NCI-H1105 treated with DMSO at 0.1 percent for 48 hours (cell line): ENCODE measurements at places on chromosomes 13 and 19.

GRCh38 chr13:84296401-84296800 lies 414.1 kb upstream of the SLITRK1 start:
- DNase-seq: no peak

GRCh38 chr13:73702419-73703071 lies 431.7 kb downstream of the KLF12 start:
- no peak for DNase-seq

GRCh38 chr13:31424130-31424729 lies 224.5 kb downstream of the B3GLCT start:
- DNase-seq: peak; percentile 52

DNA sequence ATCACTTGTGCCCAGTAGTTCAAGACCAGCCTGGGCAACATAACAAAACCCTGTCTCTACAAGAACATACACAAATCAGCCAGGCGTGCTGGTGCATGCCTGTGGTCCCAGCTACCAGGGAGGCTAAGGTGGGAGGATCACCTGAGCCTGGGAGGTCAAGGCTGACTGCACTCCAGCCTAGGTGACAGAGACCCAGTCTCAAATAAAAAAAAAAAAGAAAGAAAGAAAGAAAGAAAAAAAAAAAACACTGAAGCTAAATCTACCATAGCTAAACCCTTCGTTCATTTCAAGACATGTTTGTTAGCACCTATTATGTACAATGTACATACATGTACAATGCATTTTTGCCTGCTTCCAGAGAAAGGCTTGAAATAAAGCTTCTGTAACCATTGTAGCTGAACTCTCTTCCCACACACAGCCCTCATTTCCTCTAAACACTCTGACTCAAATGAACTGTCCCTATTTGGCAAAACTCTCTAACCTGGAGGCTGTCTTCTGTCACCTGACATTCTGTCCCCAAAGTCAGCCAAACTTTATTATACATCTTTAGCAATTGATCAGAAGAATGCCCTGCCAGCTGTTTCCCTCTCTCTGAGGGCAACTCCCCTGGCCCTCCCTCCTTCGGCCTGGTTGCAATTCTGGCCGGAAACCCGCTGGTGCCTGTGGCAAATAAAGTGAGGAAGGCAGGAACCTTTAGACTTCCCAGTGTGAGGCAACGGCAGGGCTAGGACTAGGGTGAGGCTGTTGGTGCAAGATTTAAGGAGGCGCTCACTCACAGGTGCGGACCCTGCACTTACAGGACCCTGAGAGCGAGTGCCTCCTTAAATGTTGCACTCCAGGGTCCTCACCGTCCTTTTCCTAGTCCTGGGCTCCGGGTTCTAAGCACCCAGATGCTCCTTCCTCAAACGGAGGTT lies 1.8 kb downstream of the ETHE1 start:
- no peak for DNase-seq

DNA sequence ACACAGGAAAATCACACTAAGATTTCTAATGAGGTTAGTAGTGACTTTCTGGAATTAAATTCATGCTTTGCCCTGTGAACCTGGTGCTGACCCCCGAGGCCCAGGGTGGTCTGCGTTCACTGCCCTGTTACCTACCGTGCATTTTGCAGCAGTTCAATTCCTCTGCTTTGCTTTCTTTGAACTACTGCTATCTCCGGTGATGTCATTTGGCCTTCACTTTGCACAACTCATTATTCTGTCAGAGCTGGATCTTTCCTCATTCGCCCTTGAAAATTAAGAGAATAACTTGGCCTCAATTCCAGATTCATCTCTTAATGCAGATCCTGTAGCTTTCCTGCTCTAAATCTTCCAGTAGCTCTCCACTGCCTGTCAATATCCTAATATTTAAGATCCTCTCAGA lies 8.8 kb upstream of the LRRC63 start:
- no peak for DNase-seq

- DNase-seq: no peak
Observed at GRCh38 chr19:10887616-10888367, 16.4 kb downstream of the CARM1 start.

GRCh38 chr13:113468472-113469201 lies 15.3 kb upstream of the ADPRHL1 start:
- no peak for DNase-seq

- DNase-seq: no peak
Observed at GRCh38 chr13:113771709-113772331, 12.8 kb downstream of the TMEM255B start.

GRCh38 chr13:20461481-20461859 lies 64.2 kb downstream of the CRYL1 start:
- DNase-seq: no peak

- DNase-seq: peak; percentile 21
Observed at GRCh38 chr19:35845215-35846037, 6.9 kb downstream of the NPHS1 start.

DNA sequence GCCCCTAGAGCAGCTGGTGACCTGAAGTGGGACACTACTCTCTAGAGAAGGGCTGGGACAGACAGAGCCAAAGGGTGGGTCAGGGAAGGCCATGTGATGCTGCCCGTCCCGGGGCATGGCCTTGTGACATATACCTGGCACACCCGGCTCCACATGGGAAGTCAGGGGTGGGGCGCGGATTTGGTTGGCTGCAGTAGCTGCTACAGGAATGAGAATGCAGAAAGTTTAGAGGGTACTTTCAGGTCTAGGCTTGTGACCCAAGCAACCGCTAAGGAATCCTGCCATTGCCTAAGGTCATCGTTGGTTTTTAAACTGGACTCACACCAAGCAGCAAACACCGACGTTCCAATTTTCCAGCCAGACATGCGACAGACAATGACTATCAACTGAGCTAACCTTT lies 25.9 kb downstream of the RCBTB2 start:
- DNase-seq: no peak

- DNase-seq: no peak
Observed at GRCh38 chr13:90253806-90254205, 1093.7 kb upstream of the MIR17HG start.

DNA sequence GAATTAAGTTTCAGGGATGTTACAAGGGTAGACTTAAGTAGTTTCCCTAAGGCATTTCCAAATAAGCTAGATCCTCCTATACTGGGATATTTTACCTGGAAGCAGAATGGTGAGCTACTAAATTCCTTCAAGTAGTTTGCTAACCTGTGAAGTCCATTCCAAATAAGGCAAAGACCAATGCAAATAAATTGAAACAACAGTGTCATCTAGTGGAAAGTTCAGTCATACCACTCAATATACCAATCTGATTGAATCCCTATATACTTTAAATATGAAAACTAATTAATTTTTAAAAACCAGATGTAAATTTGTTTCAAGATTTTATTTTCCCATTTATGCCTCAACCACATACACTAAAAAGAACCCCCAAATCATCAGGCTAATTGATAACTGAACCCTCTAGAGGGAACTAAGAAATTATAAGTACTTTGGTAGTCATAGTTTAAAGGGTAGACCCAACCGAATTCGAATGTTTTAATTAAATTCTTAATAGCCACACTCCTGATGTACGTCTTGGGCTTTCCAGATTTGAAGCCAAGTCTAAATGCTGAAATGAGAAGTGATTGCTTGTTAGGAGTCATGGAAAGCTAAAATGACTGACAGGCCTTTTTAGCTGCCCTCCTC lies 223.7 kb downstream of the TBC1D4 start:
- DNase-seq: peak; percentile 25

GRCh38 chr19:17719730-17720400 lies 585 bp downstream of the MAP1S start:
- DNase-seq: peak; percentile 63

GRCh38 chr13:98500963-98501421 lies 75.9 kb downstream of the STK24 start:
- DNase-seq: no peak

DNA sequence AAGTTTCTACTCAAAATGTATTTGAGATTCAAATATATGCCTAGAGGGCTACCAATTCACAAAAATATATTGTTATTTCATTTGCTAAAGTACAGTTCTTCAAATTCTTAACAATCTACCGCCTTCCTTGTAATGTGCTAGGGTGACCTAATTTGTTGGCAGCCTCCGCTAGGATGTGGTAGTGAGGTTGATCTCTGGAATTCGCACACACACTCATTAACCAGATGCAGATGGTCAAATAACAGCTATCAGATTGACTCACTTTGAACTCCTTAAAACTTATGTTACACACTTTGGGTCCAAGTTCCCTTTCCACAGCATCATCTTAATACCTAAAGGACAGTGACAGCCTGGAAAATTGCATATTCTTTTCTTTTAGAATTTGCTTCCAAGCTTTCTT lies 367.3 kb downstream of the DCT start:
- no peak for DNase-seq

GRCh38 chr19:35928507-35928906 lies 7.7 kb upstream of the LRFN3 start:
- no peak for DNase-seq

DNA sequence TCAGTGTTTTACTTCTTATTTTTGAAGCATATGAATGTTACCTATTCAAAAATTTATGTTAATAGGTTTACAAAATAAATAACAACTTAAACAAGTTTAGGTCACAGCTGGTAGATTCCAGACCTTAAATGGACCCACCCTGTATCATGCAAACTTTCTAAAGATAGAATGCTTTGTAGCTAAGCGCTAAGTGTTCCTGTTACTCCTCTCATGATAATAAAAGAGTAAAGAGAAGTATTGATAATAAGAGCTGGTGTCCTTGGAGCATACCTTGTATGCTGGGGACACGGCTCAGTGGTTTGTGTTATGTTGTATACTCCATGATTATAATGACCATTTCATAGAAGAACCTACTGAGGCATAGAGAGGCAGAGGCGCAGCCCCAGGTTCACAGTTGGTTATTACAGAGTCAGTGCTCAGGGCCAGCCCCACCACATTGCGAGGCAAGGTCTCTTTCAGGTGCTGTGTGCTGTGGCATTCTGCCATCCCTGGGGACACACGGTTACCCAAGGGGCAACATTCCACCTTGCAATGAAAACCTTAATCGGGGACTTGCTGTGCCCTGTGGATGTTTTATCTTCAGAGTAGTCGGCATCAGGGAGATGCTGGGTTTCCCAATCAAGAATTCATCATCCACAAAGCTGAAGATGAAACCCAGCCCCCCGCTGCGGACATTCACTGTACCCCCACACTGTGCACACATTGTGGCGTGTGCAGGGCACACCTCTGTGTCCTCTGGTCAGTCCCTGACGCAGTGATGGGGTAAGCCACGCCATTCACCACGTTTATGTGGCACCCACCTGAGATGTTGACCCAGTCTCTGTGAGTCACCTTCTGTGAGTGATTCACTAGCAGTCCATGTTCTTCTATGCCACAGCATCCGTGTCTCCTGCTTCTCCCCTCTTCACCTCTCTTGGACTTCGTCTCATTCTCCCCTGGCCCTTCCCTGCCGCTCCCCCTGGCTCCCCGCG lies 186.7 kb downstream of the COL4A1 start:
- no peak for DNase-seq

DNA sequence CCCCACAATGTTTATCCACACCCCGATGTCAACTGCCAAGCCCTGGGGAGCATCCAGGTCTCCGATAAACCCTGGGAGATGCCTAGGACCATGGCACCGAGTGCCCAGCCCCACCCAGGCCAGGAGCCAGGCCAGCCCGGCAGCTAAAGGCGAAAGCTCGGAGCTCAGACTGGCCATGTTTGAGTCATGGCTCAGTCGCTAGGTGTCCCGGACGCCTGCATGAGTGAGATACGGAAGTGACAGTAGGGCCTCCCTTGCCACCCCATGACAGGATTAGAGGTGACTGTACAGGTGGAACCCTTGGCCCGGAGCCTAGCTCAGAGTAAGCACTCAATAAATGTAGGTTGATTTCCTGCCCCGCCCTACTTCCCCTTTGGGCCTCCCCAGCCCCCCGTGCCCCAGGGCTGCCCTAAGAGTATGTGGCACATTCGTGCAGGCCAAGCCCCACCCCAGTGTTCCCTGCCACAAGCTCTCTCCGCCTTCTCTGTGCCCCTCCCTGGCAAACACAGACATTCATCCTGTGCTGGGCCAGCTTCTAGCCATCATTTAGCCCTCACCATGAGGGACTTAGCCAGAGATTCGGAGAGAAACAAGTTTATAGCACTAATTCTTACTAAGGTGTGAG lies 5.8 kb upstream of the TPM4 start:
- no peak for DNase-seq

GRCh38 chr13:31595563-31595962 lies 143.8 kb upstream of the RXFP2 start:
- no peak for DNase-seq

- no peak for DNase-seq
Observed at GRCh38 chr13:114115191-114115671, 17.2 kb downstream of the RASA3 start.
